Right cardiac atrium (tissue), 5 donors: ENCODE measurements at places on chromosomes 11 and 22. TPM values are rescaled to one million over a fixed set of nuclear protein-coding genes. Genes with fewer than 3 reads are reported as not detected.
A peak's percentile ranks its signal among the peaks of the same experiment; 100 is the strongest.

DNA sequence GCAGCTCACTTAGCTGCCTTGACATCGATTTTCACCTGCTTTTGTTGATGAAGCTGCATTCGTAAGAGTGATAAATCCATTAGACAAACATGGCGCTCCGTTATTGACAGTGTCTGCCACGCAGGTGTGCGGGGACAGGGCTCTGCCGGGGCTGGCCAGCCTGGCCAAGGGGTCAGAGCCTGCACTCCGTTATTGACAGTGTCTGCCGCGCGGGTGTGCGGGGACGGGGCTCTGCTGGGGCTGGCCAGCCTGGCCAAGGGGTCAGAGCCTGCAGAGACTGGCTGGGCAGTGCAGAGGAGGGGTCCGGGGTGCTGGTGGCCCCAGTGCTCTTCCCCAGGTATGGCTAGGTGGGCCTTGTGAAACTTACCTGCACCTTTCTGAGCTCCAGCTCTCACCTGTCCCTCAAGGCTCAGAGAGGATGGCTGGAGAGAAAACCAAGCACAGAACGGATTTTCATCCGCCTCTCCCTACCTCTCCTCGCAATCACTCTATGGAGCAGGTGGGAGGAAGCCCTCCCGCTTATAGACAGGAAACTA lies 101.6 kb upstream of the B3GAT1 start:
- DNase-seq: no peak

TBX10 gene
- not detected for total RNA-seq

DNA sequence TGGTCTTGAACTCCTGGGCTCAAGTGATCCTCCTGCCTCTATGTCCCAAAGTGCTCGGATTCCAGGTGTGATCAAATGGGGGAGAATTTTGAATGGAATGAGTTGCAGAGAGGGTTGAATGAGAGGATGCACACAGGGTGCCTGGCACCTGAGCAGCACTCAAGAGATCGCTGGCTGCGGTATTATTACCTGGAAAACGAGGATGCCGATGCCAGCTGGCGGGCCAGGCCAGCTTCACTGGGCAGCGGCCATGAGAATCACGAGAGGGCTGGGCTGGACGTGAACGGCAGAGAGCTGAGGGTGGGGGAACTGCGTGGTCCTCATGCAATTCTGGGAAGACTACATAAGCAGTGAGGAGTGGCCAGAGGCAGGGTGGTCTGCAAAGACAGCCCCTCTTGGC lies 2.9 kb downstream of the MGAT3 start:
- no peak for DNase-seq

DNA sequence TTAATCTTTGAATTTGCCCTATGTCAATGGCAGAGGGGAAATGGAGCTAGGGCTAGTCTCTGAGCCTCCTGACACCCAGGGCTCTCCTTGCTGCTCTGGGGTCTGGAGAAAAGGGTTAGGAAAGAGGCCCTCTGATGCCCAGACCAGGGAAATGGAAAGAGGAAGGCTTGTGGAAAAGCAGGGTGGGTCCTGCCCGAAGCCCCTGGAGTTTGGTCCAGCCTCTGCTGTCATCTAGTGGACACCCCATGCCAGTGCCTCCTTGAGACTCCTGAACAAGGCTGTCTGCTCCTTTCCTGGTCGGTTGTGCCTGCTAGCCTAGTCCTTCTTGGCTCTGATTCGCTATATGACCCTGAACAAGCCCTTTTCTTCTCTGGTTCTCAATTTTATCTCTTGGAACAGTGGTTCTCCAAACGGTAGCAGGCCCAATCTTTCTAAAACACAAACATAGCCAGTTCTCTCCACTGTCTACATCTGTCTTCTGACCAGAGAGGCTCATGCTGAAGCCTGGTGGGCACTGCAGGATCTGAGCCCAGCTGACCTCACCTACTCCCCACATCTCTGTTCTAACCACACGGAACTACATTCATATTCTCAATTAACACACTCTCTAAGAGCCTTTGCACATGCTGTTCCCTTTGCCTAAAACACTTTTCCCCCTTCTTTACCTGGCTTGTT lies 8.8 kb upstream of the PLA2G3 start:
- peak; percentile 88 for DNase-seq

HSPB2 gene
- total RNA-seq: 103 TPM

- no peak for DNase-seq
Observed at GRCh38 chr11:8228231-8228630, 35.4 kb downstream of the LMO1 start.

- DNase-seq: peak; percentile 84
Observed at GRCh38 chr11:62665599-62666258, 617 bp downstream of the CSKMT start.

ZNF195 gene
- 12.3 TPM for total RNA-seq

GRCh38 chr11:134584706-134585445 lies 172.8 kb upstream of the B3GAT1 start:
- no peak for DNase-seq

RASD2 gene
- 0.78 TPM for total RNA-seq

GRCh38 chr11:90908074-90908473 lies 685.2 kb upstream of the CHORDC1 start:
- DNase-seq: no peak

GRCh38 chr11:125170510-125171031 lies 6.0 kb downstream of the PKNOX2 start:
- peak; percentile 91 for DNase-seq

CHRM1 gene
- 0.09 TPM for total RNA-seq

DNA sequence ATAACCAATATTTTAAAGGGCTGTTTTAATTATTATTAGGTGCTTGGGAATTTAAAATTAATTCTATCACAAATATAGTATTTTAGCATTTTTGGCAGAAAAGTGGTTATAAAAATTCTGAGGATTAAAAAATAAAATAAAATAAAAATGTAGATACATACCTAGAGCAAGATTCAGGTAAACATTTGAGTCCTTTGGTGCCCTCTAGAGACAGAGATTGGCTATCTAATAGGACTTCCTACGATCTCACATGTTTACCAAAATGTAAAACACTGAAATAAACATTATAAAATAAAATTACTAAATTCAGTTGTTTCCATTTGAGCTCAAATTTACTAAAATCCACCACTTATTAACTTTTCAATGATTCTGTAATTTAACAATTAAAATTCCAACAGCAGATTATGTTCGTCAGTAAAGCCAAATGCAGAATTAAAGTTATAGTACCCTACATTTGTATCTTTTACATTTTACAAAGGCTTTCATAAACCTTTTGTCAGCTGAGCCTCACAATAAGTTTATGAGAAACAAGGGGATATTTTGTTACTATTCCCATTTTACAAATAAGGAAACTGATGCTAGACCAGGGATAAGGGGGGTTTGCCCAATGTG lies 27.7 kb downstream of the SLC36A4 start:
- no peak for DNase-seq

FAM118B gene
- total RNA-seq: 16.5 TPM
